ENCODE measurements at places on chromosomes 6 and 20. TPM values are rescaled to one million over a fixed set of nuclear protein-coding genes. Genes with fewer than 3 reads are reported as not detected.

The CEP250 gene
- 35.7 TPM for total RNA-seq

The HCRTR2 gene
- not detected for total RNA-seq

The SNAP25 gene
- not detected for total RNA-seq

The NFS1 gene
- total RNA-seq: 47.1 TPM

The GMEB2 gene
- 11.5 TPM for total RNA-seq

The EPHA7 gene
- not detected for total RNA-seq

DNA sequence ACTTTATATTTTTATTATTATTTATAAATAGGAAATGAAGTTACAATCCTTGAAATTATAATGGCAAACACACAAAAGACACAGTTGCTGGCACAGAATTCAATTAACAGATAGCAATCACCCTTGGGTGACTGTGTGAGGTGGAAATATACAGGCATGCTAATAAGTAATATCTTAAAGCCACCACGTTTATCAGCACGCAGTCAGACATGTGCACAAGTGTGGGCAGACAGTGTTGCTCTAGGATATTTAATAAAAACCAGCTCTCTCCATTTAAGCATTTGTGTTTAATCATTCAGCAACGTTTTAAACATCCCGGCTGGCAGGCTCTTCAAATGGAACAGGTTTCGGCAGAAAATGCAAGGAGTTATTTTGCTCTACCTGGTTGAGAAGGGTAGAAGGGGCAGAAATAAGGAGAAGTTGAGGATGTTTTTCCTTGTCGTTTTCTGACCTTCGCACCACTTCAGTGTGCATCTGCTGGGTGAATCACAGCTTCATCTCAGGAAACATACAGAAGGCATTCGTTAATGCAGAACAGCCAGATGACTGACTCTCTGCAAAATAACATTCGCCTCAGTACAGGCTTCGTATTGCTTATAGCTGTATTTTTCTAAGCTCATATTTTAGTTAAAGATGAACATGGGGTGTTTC is 585.1 kb downstream of the QKI start:
- DNase-seq: no peak

DNA sequence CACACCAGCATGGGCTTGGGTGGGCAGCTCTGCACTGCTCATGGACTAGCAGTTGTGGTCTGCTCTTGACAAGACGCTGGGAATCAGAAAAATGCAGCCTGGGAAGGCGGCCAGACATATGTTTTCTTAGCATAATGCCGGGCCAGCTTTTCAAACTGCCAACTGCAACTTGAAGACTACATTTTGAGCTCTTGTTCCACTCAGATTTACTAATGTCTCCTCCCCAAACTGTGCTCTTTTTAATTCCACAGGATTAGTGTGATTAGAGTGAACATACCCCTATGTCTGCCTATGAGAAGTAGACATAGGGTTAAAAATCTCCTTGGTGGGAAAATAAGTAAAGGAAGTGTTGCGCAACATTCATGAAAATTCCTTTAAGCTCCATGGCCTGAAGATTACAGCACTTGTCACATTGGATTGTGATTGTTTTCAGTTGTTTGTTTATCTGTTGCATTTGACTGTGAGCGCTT is 5.3 kb upstream of the FNDC1 start:
- DNase-seq: no peak

DNA sequence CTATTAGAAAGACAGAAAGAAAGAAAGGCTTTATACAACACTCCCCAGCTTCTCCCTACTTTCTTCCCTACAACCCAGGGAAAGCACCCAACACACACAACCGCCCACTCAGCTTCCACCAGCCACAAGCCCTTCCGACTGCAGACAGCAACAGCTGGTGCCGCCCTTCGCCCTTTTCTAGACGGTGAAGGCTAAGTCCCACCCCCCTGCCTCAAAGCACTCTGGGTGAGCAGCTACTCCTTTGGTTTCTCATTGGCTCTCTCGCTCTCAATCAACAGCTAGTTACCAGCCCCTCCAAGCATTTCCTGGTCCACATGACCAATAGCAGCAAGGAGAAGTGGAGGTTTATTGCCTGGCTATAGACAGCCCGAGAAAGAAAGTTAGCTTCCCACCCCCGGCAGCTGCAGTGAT is 230.1 kb upstream of the MOCS1 start:
- DNase-seq: peak; percentile 95

- DNase-seq: no peak
Measured at GRCh38 chr20:39853636-39854035, 835.4 kb downstream of the MAFB start.

DNA sequence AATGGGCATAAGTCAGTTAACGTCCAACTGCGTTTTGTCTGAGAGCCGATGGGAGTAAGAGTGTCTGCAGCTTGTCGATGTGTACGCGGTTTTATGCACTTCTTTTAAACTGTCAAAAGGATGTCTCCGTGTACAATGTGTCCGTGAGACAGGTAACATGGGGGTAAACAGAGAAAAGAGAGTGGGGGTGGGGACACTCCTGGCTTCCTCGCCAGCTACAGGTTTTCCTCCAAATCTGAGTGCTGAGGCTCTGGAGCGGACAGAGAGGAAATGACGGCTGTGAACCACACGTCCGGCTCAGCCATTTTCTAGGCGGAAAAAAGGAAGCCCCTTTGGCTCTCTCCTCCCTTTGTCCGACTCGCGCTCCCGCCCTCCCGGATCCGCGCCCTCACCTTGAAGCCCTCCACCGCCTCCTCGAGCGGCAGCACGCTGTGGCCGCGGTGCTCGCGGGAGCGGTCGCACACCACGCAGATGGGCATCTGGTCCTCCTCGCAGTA is 916 bp downstream of the TRIM27 start:
- DNase-seq: no peak

DNA sequence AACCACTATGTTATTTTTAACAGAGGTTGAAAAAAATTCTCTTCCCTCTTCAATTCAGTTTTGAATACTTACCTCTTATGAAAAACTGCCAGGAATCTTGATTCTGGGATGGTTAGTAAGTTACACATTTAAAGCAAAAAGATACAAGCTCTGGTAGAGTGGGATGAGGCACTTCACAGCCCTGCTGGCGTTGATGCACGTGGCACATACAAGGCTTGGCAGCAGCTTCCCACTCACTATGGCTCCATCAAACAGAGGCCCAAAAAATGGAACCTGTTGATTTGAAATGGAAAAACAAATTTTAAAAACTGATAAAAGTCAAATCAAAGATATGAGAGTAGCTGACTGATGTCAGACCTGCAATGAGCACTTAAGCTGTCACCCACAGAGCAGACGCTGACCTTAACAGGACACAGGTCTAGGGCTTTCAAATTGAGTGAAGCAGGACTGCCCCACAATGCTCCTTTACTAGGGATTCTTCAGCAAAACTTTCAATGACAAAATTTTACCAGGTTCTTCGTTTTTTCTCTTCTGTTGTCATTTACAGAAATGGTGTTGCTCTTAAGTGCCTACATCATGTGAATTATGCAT is 104.9 kb downstream of the INSM1 start:
- DNase-seq: no peak

- DNase-seq: no peak
Measured at GRCh38 chr6:165845493-165845892, 182.5 kb upstream of the PDE10A start.

DNA sequence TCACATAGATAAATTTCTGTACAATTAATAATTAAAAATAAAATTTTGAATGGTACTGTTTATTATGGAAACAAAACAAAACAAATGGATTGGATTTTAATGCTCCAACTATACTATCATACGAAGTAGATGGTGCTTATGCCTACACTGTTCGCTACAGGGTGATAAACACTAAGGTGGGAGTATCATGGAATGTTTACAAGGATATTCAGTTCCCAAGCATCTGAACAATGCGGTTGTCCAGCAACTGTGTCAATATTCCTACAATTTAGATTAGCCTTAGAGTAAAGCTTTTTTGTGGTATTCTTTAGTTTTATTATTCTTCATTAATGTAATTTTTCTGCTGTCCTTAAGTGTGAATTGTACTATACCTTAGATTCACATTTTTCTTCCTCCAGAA is 105.1 kb downstream of the MMS22L start:
- DNase-seq: no peak

DNA sequence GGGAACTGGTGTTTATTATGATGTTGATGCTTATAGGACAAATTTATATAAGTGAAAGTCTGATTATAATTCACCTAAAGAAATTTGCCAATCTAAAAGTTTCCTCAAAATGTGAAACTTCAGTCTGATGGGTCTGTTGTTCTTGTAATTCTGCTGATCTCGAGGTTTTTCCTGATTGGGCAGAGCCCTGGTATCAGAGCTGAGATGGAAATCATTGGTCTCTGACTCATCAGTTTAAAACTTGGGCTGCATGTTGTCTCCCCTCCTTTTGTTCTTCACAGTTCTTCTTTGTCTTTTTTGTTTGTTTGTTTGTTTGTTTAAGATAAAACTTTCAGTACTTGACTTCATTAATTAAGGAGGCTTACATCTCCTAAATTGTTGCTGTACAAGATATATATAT is 5.9 kb downstream of the SMAP1 start:
- DNase-seq: peak; percentile 37

DNA sequence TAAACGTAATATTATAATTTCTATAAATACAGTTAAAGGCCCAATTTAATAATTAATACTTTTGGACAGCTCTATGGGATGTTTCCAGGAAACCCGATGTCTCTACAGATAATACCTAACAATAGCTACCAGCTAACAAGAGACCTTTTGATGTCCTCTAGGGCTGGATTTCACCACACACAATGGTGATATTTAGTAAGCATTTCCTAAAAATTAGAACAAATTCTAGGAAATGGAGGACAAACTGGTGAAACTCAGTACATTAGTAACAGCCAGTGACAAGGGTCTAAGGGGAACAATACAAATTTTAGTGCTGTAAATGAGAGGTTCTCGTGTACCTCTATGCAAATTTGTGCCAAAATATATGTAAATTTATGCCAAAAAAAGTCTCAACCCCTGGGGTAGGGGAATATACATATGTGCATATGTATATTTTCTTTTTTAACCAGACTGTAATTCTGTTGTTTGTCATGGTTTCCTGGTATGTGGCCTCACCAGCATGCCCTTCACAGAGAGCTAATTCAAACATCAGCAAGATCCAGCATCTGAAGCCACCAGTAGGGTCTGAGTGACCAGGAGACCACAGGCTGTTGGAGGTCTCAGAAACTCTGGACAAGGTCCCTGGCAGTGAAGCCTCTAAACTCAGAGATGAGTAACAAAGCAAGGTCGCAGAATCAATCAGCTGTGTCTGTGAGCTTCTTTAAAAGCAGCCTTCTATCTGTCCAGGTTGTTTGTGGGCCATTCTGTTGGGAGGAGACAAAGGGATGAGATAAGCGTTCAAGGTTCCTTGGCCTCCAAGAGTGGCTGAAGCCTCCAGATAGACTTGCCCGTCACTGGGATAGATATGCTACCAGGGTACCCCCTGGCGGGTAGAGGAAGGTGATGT is 235.1 kb upstream of the RREB1 start:
- peak; percentile 52 for DNase-seq

DNA sequence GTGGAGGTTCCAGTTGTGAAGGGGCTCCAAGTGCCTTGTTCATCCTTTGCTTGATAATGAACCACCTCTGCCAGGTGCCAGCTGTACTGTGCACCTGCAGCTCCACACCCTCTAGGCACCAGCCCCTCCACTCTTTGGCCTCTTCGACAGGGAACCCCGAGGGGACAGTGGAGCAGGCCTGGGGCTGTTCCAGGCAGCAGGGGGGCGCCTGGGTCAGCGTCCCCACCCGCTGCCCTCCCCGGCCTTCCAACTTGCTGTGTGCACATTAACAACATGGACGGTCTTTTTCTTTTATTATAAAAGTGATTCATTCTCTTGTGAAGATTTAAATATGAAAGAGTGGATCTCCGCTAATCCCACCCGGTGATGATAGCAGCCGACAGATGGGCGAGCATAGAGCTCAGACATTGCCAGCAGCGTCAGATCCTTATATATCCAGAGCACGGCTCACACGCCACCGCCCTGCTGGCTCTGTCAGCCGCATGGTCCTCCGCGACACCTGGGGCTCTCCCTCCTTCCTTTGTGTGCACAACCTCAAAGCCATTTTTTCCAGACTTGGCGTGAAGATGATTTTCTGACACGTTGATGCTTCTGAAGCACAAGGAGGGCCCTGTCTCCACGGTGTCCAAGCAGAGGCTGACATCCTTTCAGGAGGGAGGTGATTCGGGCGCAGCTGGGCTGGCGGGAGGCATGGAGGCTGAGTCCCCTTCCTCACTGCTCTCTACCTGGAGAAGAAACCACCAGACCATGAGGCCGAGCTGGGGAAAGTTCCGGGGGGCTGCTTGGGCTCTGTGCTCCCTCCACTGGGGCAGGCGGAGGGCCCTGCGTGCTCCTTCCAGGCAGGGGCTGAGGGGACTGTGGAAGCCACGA is 22.2 kb upstream of the MRGBP start:
- DNase-seq: no peak

DNA sequence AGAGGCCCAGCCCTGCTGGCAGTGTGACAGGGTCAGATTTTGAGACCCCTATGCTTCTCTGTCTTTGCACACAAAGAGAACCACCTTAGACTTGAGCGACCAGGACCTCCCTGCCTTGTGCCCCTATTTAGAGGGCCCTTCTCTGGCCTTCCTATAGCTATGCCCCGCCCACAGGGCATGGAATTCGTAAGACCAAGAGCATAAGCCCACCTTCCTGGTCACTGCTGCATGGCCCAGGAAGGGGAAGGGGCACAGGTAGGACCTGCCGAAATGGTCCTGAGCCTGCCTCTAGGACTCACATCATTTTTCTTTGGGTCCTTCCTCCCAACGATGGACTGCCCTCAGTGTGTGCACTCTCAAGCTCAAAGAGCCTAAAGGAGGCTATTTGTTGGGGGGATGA is 65.1 kb upstream of the SRSF6 start:
- DNase-seq: no peak

- DNase-seq: no peak
Measured at GRCh38 chr6:37850260-37850659, 30.7 kb downstream of the ZFAND3 start.

DNA sequence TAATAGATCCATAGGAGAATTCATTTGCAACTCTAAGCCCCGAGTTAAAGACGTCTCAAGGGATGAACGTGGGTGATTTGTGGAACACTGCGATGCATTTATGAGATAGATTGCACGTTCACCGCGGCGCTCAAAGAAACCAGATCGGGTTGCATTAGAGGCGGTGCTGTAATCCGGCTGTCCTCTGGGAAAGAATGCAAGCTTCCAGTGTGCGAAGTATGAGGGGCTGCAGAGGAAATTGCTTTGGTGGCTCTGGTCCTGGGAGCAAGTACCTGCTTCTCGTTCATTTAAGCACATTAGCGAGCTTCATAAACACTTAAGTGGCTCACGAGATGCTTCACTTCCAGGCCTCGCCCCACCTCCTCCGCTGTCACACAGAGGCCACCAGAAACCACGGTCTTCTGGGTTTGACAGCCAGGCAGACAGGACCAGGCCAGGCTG is 182.3 kb downstream of the CDH4 start:
- no peak for DNase-seq

All from K562 (cell line).